MCF 10A (cell line): ENCODE measurements at places on chromosomes 11 and 22. TPM values are rescaled to one million over a fixed set of nuclear protein-coding genes. Genes with fewer than 3 reads are reported as not detected.

DNA sequence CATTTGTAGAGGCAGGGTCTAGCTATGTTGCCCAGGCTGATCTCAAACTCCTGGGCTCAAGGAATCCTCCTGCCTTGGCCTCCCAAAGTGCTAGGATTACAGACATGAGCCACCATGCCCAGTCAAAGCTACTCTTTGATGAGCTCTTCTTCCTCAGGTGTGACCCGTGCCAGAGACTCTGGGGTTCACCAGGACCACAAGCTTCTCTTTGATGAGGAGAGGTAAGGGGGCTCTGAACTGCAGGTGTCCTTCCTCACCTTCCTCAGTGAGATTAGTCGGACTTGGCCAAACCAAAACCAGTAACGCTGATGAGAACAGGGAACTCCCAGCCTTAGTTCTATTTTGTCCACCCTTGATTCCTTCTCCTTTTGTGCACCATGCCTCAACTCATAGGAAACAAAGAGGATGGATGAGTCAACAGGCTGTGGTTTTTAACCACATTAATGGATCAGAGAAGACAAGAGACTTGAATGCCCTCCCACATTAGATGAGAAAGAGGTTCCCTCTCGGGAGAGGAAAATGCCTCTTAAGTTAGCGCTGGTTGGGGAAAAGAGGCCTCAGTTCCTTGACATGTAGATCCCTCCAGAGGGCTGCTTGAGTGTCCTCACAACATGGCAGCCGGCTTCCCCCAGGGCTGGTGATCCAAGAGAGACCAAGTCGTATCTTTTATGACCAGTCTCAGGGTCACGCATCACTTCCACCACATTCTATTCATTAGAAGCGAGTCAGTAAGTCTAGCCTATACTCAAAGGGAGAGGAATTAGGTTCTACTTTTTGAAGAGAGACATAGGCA, 25.7 kb upstream of the CTR9 start:
- DNase-seq = peak; percentile 66
- no peaks in the 10 kb centered on the region for H3K4me1 ChIP-seq
- no peak overlapping the region for H3K4me3 ChIP-seq
- peaks cover 17% of the 10 kb centered on the region for H3K27me3 ChIP-seq

DNA sequence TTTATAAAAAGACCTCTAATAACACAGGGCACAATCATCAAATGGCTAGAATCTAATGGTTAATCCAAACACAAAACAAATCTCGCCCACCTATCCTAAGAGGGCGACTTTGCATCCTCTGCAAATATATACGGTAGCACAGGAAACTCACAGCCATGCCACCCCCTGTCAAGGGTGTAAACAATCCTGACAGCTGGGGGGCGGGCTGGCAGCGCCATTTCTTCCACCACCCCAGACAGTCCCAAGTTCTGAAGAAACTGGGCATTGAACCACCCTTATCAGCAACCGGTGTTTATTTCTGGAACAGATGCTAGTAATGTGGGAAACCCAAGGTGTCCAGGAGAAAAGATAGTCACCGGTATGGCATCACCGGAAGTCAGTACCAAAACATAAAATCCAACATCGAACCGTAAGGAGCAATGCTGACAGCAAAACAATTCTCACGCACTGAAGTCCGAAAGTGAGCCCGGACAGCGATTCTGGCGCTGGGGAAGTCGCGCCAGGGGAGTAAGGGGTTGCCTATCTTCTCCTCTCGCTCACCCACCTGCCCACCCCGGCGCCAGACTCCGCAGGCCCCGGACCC, 825 bp downstream of the FBXO3 start:
- peaks cover 25% of the 10 kb centered on the region for H3K4me1 ChIP-seq
- peaks cover 13% of the 10 kb centered on the region for H3K36me3 ChIP-seq
- DNase-seq = peak; percentile 8
- peak overlapping the region; percentile 93 for H3K27ac ChIP-seq
- H3K27me3 ChIP-seq = no peaks in the 10 kb centered on the region

DNA sequence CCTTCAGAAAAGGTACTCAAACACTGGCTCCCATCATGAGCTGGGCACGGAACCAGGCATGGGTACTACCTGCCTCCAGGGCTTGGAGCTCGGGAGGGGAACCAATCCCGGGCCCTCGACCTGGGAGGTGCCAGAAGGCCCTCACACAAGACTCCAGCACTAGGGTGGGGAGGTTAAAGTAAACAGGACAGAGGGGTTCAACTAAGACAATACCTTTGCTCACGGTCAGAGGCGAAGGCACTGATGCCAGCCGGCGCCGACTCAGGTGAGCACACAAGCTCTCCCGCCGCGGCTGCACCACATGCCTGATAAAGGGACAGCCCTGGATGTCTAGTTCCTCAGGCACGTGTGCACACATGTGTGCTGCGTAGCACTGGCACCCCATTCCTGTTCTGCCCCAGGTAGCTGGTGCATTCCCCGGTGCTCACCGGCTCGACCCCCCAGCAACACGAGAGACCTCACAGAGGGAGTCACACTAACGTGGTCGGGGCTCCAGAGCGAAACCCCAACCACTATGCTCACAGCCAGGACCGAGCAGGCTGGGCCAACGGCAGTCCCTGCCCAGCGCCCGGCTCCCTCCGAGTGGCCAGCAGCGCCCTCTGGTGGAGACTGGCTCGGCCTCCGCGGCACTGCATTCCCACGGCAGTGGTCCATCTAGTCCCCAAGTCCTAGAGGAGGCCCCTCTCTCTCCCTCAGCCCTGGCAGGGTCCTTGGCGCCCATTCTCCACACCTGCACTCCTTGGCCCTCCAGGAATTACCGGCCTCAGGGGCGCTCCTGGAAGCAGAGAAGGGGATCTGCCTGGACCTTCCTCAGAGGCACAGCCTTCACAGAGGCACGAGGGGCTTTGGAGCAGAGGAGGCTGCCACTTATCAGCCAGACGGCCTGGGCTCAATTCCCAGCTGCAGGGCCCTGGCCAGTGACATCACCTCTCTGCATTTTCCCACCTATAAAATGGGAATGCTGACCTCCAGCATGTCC, 28.8 kb upstream of the MOB2 start:
- DNase-seq = peak; percentile 53
- H3K4me1 ChIP-seq = peaks cover 27% of the 10 kb centered on the region
- no peak overlapping the region for H3K4me3 ChIP-seq
- H3K27me3 ChIP-seq = no peaks in the 10 kb centered on the region

GRCh38 chr22:19169947-19170318, 8.6 kb downstream of the SLC25A1 start:
- H3K27me3 ChIP-seq = peaks cover 33% of the 10 kb centered on the region
- peaks cover 34% of the 10 kb centered on the region for H3K4me1 ChIP-seq
- no peak for DNase-seq

GRCh38 chr11:2943711-2944118, 14.5 kb upstream of the PHLDA2 start:
- no peak overlapping the region for H3K4me3 ChIP-seq
- DNase-seq = no peak
- H3K27me3 ChIP-seq = no peaks in the 10 kb centered on the region
- no peak overlapping the region for H3K27ac ChIP-seq

DNA sequence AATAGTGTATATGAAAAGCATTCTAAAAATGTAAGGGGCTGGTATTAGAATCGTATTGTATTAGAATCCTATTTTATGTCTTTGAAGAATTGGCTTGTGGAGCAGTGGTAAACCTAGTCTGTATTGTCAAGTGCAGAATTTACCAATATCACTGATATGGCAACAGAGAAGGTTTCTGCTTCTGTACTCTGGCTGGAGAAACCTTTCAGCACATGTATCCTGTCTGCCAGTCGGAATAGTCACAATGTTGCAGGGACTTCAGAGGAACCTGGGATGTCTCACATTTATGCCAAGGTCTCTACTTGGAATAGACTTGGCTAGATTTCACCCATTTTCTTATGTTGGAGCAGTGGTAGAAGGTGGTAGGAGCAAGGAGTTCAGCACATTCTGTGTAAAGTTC, 4.4 kb downstream of the MTMR3 start:
- DNase-seq = no peak
- H3K4me3 ChIP-seq = no peak overlapping the region
- no peaks in the 10 kb centered on the region for H3K36me3 ChIP-seq
- H3K4me1 ChIP-seq = peaks cover 11% of the 10 kb centered on the region

GRCh38 chr11:134471087-134471715, 59.2 kb upstream of the B3GAT1 start:
- H3K27ac ChIP-seq = no peak overlapping the region
- DNase-seq = no peak
- no peaks in the 10 kb centered on the region for H3K4me1 ChIP-seq
- peaks cover 6% of the 10 kb centered on the region for H3K36me3 ChIP-seq

GRCh38 chr11:5137996-5138395, at the start of gene OR52A5:
Gene OR52A5 (minus strand): TSS chr11:5138356. CDS start chr11:5132642, 5,714 bp downstream.
- no peaks in the 10 kb centered on the region for H3K4me1 ChIP-seq
- no peaks in the 10 kb centered on the region for H3K36me3 ChIP-seq
- H3K4me3 ChIP-seq = no peak within 1 kb of the TSS
- H3K27ac ChIP-seq = no peak within 1 kb of the TSS

Gene CDON
- total RNA-seq = 0.91 and 0.96 TPM in 2 replicates

Gene MRGPRX3
- 0.34 and 0.79 TPM in 2 replicates for total RNA-seq

DNA sequence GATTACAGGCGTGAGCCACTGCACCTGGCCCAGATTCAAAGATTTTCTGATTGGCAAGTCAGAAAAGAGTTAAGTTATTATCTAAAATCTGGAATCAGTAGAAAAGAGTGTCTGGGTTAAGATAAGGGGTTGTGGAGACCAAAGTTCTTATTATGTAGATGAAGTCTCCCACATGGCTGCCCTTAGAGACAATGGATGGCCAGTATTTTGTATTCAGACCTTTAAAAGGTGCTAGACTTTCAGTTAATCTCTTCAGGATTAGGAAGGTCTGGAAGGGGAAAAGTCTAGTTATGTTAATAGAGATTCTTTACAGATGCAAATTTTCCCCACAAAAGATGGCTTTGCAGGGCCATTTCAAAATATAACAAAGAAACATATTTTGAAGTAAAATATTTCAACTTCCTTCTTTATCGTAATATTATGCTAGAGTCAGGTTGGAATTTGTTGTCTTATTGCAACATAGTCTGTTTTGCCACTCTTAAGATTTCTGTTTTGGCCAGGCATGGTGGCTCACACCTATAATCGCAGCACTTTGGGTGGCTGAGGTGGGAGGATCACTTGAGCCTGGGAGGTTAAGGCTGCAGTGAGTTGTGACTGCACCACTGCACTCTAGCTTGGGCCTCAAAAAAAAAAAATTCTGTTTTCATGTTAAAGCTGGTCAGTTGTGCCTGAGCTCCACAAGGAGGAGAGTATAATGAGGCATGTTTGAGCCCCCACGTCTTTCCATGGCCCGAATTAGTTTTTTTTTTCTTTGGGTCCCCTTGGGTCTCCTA, 14.0 kb downstream of the GRAMD1B start:
- no peaks in the 10 kb centered on the region for H3K27me3 ChIP-seq
- no peaks in the 10 kb centered on the region for H3K4me1 ChIP-seq
- no peak for DNase-seq
- H3K4me3 ChIP-seq = no peak overlapping the region
- H3K36me3 ChIP-seq = peaks cover 5% of the 10 kb centered on the region

- H3K27ac ChIP-seq = no peak overlapping the region
- peak; percentile 63 for DNase-seq
- no peak overlapping the region for H3K4me3 ChIP-seq
- peaks cover 10% of the 10 kb centered on the region for H3K4me1 ChIP-seq
- no peaks in the 10 kb centered on the region for H3K36me3 ChIP-seq
Observed at GRCh38 chr11:102794382-102794781, 3.6 kb downstream of the MMP1 start.

Gene C11orf86
- total RNA-seq = not detected in 2 replicates

Gene CRYBB3
- total RNA-seq = 0.61 and 0.76 TPM in 2 replicates

Gene POLDIP3
- 49.7 and 51.3 TPM in 2 replicates for total RNA-seq

Gene PTDSS2
- total RNA-seq = 28.2 and 29.4 TPM in 2 replicates

Gene ANO5
- not detected in 2 replicates for total RNA-seq

DNA sequence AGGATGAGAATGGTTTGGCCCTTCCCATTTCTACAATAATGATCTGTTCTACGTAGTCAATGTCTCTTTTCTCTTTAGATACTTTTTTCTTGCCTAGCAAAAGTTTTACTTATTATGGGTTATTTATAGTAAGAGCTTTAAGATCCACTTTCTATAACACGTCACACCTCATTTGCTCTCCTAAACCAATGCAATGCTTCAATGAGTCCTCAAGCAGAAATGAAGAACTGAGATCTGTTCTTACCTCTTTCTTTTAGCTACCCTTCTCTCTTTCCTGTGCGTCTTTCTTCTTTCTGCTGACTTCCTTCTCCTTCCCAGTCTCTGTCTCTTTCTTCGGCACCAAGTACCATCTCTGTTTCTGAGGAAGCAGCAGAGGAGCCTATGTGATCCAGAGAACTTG, 61.8 kb downstream of the SNX19 start:
- H3K27ac ChIP-seq = no peak overlapping the region
- H3K36me3 ChIP-seq = no peaks in the 10 kb centered on the region
- no peak for DNase-seq

GRCh38 chr11:18455686-18456372, at the start of gene LDHAL6A:
Gene LDHAL6A (plus strand): TSS chr11:18455856. CDS start chr11:18456681, 825 bp downstream.
- H3K27ac ChIP-seq = no peak within 1 kb of the TSS
- no peak within 1 kb of the TSS for H3K4me3 ChIP-seq
- H3K4me1 ChIP-seq = no peaks in the 10 kb centered on the region
- H3K27me3 ChIP-seq = no peaks in the 10 kb centered on the region
- no peaks in the 10 kb centered on the region for H3K36me3 ChIP-seq
- no peak for DNase-seq

GRCh38 chr22:17726928-17727897, 47.1 kb downstream of the BID start:
- peaks cover 78% of the 10 kb centered on the region for H3K36me3 ChIP-seq
- no peaks in the 10 kb centered on the region for H3K27me3 ChIP-seq

- DNase-seq = no peak
- no peak overlapping the region for H3K4me3 ChIP-seq
- no peak overlapping the region for H3K27ac ChIP-seq
- H3K36me3 ChIP-seq = no peaks in the 10 kb centered on the region
- H3K27me3 ChIP-seq = peaks cover 14% of the 10 kb centered on the region
- H3K4me1 ChIP-seq = no peaks in the 10 kb centered on the region
Observed at GRCh38 chr11:45250035-45250718, 36.0 kb downstream of the SYT13 start.

Gene RAB39A
- total RNA-seq = not detected in 2 replicates

Gene OR8D4
- total RNA-seq = not detected in 2 replicates

Gene POLD3
- total RNA-seq = 19.5 and 27.1 TPM in 2 replicates

- no peak for DNase-seq
- H3K4me1 ChIP-seq = no peaks in the 10 kb centered on the region
- peaks cover 88% of the 10 kb centered on the region for H3K27me3 ChIP-seq
Observed at GRCh38 chr11:22339611-22340010, 1.4 kb downstream of the SLC17A6 start.

- no peak overlapping the region for H3K4me3 ChIP-seq
- H3K27ac ChIP-seq = no peak overlapping the region
- no peaks in the 10 kb centered on the region for H3K4me1 ChIP-seq
- H3K36me3 ChIP-seq = no peaks in the 10 kb centered on the region
- H3K27me3 ChIP-seq = peaks cover 1% of the 10 kb centered on the region
- DNase-seq = no peak
Observed at GRCh38 chr11:79960461-79960860, 519.6 kb upstream of the TENM4 start.

Gene EHF
- total RNA-seq = 0.54 and 1.1 TPM in 2 replicates

GRCh38 chr22:32967386-32968101, 90.6 kb downstream of the SYN3 start:
- no peaks in the 10 kb centered on the region for H3K27me3 ChIP-seq
- no peak for DNase-seq
- no peaks in the 10 kb centered on the region for H3K36me3 ChIP-seq
- H3K4me3 ChIP-seq = no peak overlapping the region

DNA sequence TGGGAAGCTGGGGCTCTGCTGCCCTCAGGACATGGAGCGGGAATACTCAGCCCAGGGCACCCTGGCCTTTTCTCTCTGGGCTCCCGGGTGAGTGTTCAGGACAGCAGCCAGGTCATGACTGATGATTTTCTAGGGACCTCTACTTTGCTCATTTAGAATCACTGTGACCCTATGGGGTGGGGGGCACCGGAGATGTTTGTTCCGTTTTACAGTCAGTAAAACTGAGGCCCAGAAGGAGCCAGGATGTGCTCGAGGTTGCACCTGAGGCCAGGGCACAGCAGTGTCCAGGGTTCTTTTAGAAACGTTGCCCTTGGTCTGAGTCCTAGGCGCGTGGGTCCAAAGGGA, 48.1 kb downstream of the SMIM38 start:
- H3K36me3 ChIP-seq = no peaks in the 10 kb centered on the region
- no peaks in the 10 kb centered on the region for H3K4me1 ChIP-seq
- peaks cover 12% of the 10 kb centered on the region for H3K27me3 ChIP-seq
- no peak overlapping the region for H3K4me3 ChIP-seq
